ENCODE measurements at places on chromosomes 2 and 18. TPM values are rescaled to one million over a fixed set of nuclear protein-coding genes. Genes with fewer than 3 reads are reported as not detected.
A peak's percentile ranks its signal among the peaks of the same experiment; 100 is the strongest.

GRCh38 chr2:238379096-238379810, 47.5 kb upstream of the ASB1 start:
- H3K27ac ChIP-seq = peak overlapping the region; percentile 49

- H3K4me3 ChIP-seq = no peak overlapping the region
- no peaks in the 10 kb centered on the region for H3K4me1 ChIP-seq
- H3K27ac ChIP-seq = no peak overlapping the region
- H3K27me3 ChIP-seq = no peaks in the 10 kb centered on the region
Measured at GRCh38 chr2:48135797-48136196, 229.5 kb upstream of the FBXO11 start.

GRCh38 chr18:29512203-29512602, 1335.3 kb upstream of the CDH2 start:
- no peaks in the 10 kb centered on the region for H3K4me1 ChIP-seq
- DNase-seq = no peak
- H3K36me3 ChIP-seq = no peaks in the 10 kb centered on the region
- H3K27me3 ChIP-seq = no peaks in the 10 kb centered on the region
- no peak overlapping the region for H3K27ac ChIP-seq

GRCh38 chr2:105336786-105337121, 586 bp upstream of the C2orf49 start:
- H3K27ac ChIP-seq = peak overlapping the region; percentile 95
- DNase-seq = no peak
- no peaks in the 10 kb centered on the region for H3K27me3 ChIP-seq
- H3K4me1 ChIP-seq = peaks cover 25% of the 10 kb centered on the region

DNA sequence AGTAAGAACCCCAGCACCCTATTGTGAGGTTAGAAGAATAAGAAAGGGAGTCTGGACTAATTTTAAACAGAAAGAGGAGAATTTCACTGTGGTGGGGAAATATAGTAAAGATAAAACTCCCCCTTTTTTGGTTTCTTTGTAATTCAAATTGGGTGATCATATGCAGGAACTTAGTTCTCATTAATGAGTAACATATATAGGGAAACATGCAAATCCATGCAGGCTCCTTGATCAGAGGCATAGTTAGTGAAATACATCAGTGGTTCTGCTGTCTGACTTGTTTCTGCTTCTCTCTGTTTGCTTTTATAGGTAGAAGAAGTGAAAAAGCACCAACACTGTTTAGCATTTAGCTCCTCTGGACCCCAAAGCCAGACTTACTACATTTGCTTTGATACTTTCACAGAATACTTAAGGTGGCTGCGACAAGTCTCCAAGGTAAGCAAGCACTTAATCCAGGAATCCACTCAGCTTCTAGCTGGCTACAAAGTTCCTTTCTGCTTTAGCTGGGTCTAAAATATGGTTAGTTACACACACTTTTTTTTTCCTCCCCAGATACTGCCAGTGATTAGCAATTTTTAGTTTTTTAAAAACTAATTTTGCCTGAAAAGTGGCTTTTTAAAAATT, 123.2 kb downstream of the PHLPP1 start:
- H3K27me3 ChIP-seq = no peaks in the 10 kb centered on the region
- DNase-seq = no peak
- H3K27ac ChIP-seq = no peak overlapping the region
- H3K4me1 ChIP-seq = peaks cover 34% of the 10 kb centered on the region
- H3K4me3 ChIP-seq = no peak overlapping the region

- no peaks in the 10 kb centered on the region for H3K36me3 ChIP-seq
- H3K27ac ChIP-seq = peak overlapping the region; percentile 92
- no peaks in the 10 kb centered on the region for H3K27me3 ChIP-seq
- DNase-seq = peak; percentile 29
- peak overlapping the region; percentile 68 for H3K4me3 ChIP-seq
Measured at GRCh38 chr18:21703241-21703820, 1.2 kb downstream of the ABHD3 start.

DNA sequence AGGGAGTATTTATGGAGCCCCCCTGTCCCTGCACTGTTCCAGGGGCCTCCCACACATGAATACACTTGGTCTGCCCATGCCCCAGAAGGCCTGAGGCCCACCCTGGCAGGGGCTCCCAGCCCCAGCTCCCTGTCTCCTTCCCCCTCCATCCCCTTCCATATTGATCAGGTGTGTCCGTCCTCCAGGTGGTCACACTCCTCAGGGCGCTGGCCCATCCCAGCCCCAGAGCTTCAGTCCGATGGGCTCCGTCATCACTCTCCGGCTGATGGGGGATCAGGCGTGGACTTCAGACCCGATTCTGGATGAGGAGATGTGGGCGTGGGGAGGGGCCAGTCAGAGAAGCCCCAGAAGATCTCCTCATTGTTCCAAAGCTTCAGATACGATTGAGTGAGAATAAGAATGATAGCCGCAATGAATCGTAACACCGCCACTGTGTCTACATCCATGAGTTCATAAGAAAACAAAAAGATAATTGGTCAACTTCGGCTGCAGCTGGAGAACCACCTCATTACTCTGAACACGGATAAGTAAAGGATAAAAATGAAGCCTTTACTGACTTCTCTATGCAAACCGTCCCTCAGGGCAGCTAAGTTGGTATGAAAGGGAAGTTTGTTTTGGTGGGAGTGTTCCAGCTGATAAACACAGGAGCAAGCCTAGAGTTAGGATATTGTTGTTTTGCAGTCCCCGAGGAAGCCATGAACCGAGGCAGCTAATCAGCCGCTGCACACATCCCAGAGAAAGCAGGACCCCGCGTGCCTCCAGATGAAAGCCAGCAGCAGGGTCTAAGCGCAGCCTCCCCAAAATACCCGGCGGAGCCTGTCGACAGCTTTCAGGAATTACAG, 279.5 kb downstream of the NDUFA10 start:
- H3K36me3 ChIP-seq = no peaks in the 10 kb centered on the region
- no peak overlapping the region for H3K27ac ChIP-seq
- no peaks in the 10 kb centered on the region for H3K27me3 ChIP-seq
- H3K4me3 ChIP-seq = no peak overlapping the region

ANKRD36B gene
- total RNA-seq = 57.1 TPM

LHCGR gene
- not detected for total RNA-seq

SERPINB10 gene
- total RNA-seq = not detected

Data from body of pancreas (tissue), 4 donors.